AG08396 (cell line): ENCODE measurements at places on chromosomes 12 and 14.

GRCh38 chr12:39464976-39465695, 22.2 kb upstream of the KIF21A start:
- no peak for DNase-seq

GRCh38 chr12:46517579-46517962, 145.0 kb upstream of the SLC38A2 start:
- DNase-seq, result no peak

DNA sequence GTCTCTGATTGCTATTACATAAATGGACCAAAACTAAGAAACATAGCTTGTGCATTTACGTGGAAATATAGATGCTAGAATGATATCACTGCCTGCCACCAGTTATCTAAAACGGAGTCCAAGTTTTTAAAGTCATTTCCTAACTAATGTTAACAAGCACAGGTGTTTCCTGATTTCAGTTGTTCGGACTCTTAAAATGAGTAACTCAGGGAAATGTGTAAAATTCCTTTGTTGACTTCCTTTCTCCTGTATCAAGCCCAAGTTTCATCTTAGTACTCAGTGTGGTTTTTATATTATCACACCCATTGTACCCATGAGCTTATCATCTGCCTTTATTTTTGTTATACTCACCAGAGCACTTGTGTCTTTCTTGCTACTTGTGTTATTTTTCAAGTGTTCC, 13.2 kb upstream of the PRKCH start:
- no peak for DNase-seq

GRCh38 chr14:76872796-76873432, 46.7 kb downstream of the LRRC74A start:
- DNase-seq, result peak; percentile 78

DNA sequence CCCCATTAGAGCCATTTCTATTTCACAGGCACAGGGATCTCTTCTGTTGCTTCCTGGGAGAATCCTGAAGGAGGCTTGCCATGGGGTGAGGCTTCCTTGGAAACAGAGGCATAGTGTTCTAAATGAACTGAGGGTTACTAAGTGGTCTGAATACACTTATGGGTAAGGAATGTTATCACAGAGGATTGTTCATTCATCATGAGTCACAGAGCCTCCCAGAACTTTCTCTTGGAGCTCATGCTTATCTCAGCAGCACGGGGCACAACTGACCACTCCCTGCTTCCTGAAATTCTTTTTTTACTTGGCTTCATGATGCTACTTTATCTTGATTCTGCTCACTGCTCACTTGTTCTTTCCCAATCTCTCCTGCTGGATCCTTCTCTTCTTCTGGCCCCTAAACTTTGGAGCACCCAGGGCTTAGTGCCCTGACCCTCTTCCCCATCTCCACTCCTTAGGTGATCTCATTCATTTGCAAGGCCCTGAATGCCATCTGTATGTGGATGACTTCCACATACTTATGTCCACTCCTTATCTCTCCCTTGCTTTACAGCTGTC, 57.9 kb downstream of the ANO6 start:
- peak; percentile 80 for DNase-seq

DNA sequence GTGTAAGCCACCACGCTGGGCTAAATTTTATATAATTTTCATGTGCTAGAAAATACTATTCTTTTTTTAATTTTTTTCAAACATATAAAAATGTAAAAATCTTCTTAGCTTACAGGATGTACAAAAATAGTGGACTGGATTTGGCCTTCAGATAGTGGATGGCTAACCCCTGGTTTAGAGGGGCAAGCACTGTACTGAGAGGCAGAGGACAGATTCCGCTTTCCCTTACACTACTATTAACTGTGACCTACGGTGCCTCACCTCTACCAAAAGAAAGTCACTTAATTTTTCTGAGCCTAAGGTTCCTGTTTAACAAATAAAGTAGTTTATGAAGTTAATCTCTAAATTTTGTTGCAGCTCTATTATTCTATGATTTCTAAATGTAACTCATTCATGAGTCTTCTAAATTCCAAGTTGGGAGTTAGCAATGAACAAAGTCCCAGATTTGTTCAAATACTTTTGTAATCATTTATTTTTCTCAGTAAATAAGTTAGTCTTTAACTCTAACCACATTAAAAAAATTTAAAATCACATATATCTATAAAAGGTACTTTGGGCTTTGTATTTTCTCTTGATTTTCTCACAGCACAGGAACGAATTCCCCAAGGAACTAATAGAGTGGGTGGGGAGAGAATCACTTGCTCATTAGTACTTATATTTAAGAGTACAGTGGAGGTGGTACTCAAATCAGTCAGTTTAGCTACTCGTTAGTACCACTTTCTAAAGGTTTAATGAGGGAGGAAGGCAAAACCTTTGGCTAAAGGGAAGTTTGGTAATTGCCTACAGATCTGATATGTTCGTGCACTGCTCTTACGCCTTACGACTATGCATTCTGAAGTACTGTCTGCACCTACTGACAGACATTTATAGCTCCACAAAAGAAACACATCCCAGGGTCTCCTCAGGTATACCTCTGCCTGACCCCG, 33.7 kb downstream of the SLC15A5 start:
- no peak for DNase-seq

DNA sequence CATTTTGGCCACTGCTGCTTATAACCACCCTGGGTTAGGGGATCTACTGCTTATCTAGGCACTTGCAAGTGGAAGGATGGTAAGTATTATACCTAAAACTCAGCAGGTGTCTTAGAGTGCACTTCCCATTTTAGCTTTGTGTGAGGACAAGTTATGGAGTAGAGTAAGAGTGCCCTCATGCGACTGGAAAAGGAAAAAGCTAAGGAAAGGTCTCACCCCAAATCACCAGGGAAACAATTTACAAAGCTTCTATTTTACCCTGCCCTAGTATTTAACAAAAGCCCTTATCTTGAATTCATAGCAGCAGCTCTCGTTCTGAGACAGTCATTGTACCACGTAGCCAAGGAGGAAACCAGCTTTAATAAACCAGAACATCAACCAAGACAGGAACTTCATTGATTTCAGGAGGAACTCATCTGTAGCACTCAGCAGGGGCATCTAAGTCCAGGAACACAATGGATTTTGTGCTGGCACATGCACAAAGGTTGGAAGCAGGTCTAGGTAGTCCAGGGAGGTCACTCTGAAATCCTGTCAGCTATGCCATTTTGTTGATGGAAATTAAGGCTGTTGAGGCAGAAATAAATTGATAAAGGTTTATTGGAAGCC, 2.9 kb downstream of the RDH12 start:
- DNase-seq, result peak; percentile 57

GRCh38 chr14:91793704-91794103, 61.8 kb upstream of the CATSPERB start:
- no peak for DNase-seq

DNA sequence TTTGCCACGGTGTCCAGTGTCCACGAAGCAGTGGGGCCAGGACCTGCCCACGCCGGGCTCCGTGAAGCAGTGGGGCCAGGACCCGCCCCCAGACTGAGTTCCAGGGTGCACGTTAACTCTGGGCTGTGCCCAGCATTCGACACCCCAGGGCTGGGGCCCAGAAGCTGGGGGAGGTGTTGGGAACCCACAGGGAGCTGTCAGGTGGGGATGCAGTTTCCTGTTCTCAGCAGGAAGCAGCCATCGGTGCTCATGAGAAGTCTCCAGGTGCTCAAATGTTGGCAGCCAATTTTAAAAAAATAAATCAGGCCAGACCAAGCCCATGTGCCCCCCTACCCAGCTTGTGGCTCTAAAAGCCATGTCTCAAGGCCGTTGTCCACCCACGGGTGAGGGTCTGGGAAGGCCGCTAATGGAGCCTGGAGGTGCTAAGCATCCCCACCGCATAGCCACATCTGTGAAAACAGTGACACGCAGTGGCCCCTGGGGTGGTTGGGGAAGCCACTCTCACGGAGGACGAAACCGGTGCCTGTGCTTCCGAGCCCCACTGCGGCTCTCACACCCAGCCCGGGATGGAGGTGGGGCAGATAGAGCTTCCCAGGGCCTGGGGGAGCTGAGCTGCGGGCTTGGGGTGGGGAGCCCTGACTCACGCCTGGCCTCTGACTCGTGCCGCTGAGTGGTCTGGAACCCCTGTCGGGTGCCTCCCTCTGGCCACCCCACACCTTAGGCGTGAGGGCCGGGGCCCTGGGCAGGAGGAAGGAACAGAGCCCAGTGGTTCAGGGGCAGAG, 53.5 kb downstream of the FBRSL1 start:
- DNase-seq, result no peak

GRCh38 chr12:47488888-47489287, 216.9 kb downstream of the RPAP3 start:
- DNase-seq, result no peak
